Stimulated activated CD8-positive, alpha-beta memory T cell treated with anti-CD3 and anti-CD28 coated beads, Interleukin-4, amount 100 ng/mL, for 4 hours (primary cell): ENCODE measurements at places on chromosomes 3 and 15.

DNA sequence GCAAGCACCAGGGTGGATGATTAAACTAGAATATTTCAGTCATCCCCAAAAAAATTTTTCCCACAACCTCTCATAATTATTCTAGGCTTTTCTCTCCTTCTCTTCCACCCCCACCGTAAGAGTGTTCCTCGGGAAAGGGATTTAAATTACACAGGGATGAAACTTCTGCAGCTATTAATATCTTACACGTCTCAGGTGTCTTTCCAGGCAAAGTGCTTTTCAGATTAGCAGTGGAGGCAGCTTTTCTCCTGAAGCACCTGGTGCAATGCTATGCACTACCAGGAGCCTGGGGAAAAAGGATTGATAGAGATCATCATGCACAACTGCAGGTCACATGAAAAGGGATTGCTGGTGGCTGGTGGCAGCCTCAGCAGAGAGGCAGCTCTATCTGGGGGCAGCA is 250.4 kb downstream of the NTRK3 start:
- DNase-seq: no peak

GRCh38 chr3:116190095-116190494 is 255.2 kb downstream of the LSAMP start:
- DNase-seq: no peak

DNA sequence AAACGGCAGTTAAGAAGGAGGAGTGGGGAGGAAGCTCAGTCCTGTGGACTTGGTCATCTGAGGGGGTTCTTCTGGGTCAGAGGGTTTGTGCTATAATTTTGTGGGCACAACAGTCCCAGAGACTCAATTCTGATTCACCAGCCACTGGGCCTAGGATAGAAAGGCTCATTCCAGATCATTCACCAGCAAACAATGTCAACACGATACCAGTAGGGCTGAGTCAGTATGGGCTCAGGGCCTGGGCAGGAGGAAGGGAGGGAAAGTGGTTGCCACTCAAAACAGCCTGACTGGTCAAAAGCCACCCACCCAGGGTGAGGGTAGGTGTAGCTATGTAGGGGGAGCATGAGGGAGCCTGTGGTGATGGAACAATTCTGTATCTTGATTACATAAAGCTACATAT is 86.9 kb upstream of the MEX3B start:
- no peak for DNase-seq

GRCh38 chr15:70093070-70093469 is 4.6 kb downstream of the TLE3 start:
- no peak for DNase-seq

- DNase-seq: no peak
Measured at GRCh38 chr3:15952543-15953175, 154.9 kb upstream of the ANKRD28 start.

DNA sequence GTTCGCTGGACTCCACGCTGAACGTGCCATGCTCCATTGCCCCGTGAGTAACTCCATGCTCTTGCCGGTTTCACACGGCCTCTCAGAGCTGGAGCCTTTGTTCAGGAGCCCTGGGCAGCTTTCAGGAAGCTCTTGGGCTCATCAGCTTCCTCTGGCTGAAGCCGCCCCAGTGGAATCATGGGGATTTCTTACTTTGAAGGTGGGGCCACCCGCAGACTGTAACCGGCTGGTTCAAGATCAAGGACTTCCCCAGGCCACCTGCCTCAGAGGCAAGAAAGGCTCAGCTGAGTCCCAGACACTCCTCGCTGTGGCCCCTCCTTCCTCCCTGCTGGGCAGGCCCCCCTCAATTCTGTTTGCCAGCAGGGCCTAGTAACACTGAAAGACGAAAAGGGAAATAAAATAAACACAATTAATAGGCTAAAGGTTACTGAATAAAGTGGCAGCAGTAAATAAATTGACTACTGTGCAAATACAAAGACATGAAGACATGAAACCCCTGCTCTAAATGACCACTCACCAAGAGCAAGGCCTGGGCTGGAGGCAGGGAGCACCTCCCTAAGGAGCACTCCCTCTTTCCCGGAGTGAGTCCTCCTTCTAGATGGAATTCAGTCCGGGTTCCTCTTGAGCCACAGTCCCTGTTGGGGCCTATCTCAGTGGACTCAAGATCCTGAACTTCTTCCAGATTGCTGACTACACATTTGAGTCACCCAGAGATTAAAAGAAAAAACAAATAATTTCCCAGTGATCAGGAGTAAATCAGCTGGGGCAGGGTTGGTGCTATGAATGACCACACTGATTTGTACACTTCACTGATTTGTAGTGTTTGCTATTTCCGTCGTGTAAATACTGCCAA is 51.0 kb downstream of the ZDHHC19 start:
- DNase-seq: no peak
